ENCODE measurements at places on chromosomes 1 and 21. TPM values are rescaled to one million over a fixed set of nuclear protein-coding genes. Genes with fewer than 3 reads are reported as not detected.

Gene IFI6
- total RNA-seq, result 40.2 TPM

Gene JAM2
- 15.6 TPM for total RNA-seq

- DNase-seq, result no peak
These were observed 6.1 kb upstream of the GATAD2B start for GRCh38 chr1:153928791-153929341.

GRCh38 chr1:30520476-30520875 lies 202.9 kb downstream of the MATN1 start:
- peak; percentile 50 for DNase-seq

DNA sequence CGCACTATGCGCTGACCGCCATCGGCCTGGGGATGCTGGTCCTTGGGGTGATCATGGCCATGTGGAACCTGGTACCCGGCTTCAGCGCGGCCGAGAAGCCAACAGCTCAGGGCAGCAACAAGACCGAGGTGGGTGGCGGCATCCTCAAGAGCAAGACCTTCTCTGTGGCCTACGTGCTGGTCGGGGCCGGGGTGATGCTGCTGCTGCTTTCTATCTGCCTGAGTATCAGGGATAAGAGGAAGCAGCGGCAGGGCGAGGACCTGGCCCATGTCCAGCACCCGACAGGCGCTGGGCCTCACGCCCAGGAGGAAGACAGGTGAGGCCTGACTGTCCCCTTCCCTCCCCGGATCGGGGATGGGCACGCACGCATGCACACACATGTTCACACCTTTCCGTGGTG lies 31.9 kb upstream of the FHAD1 start:
- no peak for DNase-seq

DNA sequence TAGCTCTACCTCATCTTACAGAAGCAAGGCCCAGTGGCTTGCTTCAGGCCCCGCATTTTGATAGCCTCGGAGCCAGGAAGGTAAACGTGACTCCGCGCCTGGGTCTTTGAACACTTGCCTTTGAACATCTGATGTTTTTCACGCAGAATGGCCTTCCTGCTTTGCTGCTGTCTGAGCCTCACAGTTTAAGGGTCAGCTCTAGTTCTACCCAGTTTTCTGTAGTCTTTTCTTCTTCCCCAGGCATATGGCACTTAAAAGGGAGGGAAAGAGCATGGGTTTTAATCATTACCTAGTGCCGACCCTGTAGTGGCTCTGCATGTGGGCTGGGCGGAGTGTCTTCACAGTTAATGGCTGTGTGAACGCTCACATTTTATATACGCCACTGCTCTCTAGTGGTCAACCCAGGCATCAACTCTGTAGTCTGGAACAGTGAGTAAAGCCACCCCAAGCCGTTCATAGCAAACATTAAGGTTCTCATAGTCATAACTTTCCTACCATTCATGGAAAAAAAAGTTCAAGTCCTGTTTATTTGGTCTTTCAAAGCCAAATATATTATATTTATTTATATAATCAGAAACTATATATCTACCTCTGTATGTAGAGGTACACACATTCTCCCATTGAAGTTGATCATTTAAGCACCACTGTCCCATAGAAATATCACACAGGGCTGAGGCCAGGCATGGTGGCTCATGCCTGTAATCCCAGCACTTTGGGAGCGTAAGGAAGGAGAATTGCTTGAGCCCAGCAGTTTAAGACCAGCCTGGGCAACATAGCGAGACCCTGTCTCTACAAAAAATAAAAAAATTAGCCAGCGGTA lies 78.1 kb downstream of the IER5 start:
- DNase-seq, result no peak

DNA sequence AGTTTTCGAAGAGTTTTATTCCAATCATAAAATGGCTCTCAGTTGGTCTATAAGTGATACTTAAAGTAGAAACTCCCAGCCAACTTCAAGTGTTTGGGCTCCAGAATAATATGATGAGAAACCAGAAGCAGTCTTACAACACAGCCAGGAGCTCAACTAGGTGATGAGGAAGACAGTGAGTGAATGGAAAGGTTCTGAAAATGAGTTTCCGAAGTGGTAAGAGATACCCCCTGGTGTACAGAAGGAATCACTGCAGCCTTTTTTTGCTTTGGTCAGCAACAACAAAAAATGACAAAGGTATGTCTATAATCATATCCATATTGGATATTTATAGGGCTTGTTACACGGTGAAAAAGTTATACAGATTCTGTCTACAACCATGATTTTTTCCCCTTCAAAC lies 16.5 kb downstream of the KRTAP19-1 start:
- DNase-seq, result no peak

GRCh38 chr1:230112131-230112701 lies 45.2 kb downstream of the GALNT2 start:
- DNase-seq, result no peak

Gene NFASC
- 45.9 TPM for total RNA-seq

DNA sequence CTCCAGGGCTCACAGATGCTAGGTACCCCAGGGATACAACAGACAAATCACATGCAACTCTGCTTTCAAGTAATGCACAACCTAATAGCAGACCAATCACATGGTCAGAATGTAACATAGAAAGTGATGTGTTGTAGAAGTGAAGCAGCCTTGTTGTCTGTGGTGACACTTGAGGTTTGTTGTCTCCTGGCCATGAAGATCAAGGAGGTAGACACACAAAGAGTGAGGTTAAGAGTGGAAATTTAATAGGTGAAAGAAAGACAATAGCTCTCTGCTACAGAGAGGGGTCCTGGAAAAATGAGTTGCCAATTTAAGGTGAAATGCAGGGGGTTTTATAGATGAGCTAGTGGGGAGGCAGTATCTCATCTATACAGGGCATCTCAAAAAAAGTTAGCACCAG lies 2.5 kb upstream of the TMEM9 start:
- DNase-seq, result no peak

Gene APOBEC4
- not detected for total RNA-seq

GRCh38 chr1:8752921-8753713 lies 64.3 kb downstream of the RERE start:
- no peak for DNase-seq

Gene SPRR2F
- 2.8 TPM for total RNA-seq

Gene RNU1-4
- not detected for total RNA-seq

Gene WDR77
- total RNA-seq, result 44.0 TPM

GRCh38 chr1:210586771-210587170 lies 258.1 kb downstream of the HHAT start:
- DNase-seq, result no peak

GRCh38 chr1:229363723-229364122 lies 20.9 kb upstream of the CCSAP start:
- DNase-seq, result no peak

DNA sequence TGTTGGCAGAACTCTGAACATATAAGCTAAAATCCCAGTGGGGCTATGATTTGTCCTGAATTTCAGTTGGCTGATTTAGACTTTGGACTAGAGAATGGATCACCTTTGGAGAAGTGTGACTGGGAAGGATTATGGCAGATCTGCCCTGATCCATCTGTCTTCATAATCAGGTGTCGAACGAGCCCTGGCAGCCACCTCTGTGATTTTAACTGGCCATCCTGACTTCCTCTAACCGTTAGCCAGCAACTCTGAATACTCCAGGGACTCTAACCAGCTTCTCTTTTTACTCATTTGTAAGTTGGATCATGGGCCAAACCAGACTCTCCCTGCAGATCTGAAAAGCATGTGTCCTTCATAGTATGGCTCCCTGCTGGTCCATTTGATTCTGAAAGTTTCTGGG lies 32.0 kb downstream of the ACTN2 start:
- no peak for DNase-seq

DNA sequence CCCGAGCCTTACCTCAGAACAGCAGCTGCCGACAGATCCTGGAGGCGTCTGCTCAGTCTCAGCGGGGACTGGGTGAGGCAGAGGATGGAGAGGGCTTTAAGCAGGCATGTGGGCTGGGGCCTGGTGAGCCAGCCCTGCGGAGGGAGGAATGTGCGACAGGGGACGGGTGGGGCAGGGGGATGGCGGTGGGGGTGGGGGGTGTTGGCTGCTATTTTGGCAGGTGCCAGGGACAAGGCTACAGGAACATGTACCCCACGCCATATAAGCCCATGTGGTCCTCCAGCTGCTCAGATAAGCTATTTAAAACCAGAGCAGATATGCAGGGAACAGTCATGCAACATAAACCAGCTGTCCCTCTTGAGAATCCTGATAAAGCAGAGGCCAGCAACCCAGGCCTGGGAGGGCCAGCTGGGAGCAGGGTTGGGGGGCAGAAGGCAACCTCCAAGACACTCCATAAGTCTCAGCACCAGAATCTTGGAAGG lies at the start of gene TNNT2:
TNNT2 (minus strand) TSS at position 70 of the 482 bp plus-strand sequence. CDS start 4,426 bp downstream, outside the sequence.
- peak; percentile 68 for DNase-seq

Gene COL18A1
- 117 TPM for total RNA-seq

Gene CACYBP
- 59.7 TPM for total RNA-seq
